ENCODE measurements at places on chromosomes 7 and 10.
A peak's percentile ranks its signal among the peaks of the same experiment; 100 is the strongest.

DNA sequence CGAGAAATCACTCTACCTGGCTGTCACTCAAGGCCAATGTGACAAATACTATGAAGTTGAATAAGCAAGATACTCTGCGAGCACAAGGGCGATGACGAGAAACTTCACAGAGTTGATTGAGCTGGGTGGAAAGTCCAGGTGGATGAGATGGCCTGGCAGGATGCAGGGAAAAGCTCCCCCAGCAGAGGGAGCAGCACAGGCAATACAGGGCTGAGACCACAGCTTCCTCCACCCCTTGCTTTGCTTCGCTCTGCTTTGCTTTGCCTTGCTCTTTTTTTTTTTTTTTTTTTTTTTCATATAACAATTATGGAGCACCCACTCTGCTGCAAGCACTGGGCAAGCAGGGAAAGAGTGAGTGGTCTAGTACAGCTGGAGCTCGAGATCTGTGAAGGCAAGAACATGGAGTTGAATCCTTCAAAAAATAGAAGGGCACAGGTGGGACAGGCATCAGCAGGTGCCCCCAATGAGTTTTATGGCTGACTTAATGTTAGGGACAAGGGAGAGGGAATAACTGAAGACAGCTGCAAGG, 88.3 kb downstream of the CABCOCO1 start:
- peak; percentile 44 for DNase-seq

GRCh38 chr7:75711656-75712514, 26.9 kb downstream of the HIP1 start:
- DNase-seq, result no peak

- DNase-seq, result no peak
Observed at GRCh38 chr10:100019787-100020141, 10.0 kb upstream of the DNMBP start.

GRCh38 chr7:84610390-84610789, 415.8 kb upstream of the SEMA3A start:
- no peak for DNase-seq

DNA sequence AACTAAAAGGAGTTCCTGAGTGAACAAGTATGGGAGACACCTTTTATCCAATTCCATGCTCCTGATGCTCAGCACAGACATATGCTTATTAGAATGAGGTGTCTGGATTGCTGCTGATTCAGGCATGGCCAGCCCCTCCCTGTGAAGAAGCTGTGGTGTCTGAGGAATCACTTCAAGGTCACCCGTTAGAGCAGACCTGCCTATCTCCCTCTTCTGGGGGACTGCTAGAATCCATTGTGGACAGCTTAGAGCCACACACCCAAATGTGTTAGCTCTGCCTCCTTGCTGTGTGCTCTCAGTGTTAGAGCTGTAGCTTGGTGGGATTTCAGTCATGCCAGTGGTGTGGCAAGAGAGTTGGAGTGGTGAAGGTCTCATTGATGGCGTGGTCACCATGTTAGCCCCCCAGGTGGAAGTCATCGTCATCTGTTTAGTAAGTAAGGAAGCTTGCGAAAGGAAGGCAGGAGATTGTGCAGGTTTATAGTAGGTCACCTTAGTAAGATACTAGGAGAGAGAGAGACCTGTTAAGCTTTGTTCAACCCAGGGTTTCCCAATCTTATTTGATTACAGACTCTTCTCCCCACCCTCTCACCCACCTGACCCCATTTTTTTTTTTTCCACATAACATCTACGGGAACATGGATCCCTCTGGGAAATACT, 12.8 kb downstream of the PRXL2A start:
- DNase-seq, result no peak

DNA sequence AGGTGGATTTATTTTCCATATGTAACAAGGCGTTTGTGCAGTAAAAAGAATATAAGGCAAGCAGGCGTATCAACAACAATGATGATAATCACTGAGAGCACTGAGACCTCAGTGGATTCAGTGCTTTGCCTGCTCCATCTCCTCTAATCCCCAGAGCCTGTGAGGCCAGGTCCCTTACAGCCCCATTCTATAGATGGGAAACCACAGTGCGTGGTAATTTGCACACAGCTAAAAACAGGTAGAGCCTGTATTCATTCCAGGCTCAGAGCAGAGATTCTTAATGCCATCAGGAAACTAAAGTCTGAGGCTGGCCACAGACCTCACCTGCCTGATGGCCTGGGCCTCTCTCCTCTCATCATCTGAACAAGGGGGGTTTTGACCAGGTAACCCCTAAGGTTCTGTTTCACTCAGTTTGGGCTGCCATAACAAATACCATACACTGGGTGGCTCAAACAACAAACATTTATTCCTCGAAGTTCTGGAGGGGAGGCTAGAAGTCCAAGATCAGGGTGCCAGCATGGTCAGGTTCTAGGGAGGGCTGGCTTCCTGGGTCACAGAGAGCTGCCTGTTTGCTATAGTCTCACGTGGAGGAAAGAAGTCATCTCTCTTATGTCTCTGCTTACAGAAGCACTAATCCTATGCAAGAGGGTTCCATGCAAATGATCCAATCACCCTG, 10.3 kb upstream of the RASSF4 start:
- no peak for DNase-seq

DNA sequence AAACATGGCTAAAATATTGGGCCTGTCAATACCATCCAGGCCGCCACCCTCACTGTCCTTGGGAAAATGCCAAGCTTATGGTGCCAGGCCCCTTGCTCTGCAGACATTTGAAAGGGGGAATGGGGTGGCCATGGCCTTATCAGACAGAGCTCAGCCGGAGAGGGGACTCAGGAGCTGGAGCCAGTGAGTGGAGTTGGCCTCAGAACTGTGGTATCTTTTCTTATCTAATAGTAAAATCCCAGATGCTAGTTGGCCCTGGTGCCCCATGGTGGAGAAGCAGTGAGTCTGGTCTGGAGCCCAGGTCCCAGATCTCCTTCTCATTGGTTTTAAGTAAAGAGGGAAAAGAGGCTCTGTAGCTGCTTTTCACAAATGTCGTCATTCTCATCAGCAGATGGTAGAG, 49.6 kb upstream of the SORCS3 start:
- DNase-seq, result no peak

- no peak for DNase-seq
Observed at GRCh38 chr10:3765146-3765545, 19.9 kb downstream of the KLF6 start.

GRCh38 chr7:9645756-9646155, 1212.3 kb downstream of the NXPH1 start:
- no peak for DNase-seq

- no peak for DNase-seq
Observed at GRCh38 chr10:70954381-70955176, 66.2 kb upstream of the PCBD1 start.

DNA sequence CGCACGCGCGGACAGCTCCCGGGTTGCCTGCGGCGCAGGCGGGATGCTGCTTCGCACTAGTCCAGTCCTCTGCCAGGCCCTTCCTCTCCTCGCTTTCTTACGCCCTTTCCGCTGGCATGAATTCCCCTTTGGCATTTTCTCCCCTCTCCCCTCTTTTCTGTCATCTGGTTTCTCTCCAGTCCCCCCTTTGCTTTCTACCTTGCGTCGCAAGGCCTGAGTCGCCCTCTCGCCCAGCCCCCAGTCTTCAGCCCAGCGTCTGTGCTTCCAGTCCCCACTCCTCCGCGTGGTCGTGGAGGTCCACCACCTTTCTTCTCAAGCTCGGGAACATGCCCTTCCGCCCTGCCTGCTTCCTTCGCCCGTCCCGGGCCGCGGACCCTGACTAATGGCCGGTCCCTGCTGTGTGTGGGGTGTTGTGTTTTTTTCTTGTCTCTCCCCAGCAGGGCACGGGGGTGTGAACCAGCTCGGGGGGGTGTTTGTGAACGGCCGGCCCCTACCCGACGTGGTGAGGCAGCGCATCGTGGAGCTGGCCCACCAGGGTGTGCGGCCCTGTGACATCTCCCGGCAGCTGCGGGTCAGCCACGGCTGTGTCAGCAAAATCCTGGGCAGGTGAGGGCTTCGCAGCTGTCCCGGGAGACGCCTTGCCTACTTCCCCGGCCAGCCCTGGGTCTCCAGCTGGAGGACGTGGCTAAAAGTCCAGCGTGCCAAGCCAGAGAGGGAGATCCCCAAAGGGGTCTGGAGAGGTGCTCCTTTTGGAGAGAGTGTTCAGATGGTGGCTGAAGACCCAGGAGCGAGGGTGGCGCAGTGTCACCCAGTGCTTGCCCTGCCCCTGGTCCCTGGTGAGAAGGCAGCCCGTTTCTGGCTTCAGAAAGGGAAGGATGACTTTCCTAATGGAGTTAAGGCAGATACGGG, 4.2 kb downstream of the PAX2 start:
- no peak for DNase-seq

DNA sequence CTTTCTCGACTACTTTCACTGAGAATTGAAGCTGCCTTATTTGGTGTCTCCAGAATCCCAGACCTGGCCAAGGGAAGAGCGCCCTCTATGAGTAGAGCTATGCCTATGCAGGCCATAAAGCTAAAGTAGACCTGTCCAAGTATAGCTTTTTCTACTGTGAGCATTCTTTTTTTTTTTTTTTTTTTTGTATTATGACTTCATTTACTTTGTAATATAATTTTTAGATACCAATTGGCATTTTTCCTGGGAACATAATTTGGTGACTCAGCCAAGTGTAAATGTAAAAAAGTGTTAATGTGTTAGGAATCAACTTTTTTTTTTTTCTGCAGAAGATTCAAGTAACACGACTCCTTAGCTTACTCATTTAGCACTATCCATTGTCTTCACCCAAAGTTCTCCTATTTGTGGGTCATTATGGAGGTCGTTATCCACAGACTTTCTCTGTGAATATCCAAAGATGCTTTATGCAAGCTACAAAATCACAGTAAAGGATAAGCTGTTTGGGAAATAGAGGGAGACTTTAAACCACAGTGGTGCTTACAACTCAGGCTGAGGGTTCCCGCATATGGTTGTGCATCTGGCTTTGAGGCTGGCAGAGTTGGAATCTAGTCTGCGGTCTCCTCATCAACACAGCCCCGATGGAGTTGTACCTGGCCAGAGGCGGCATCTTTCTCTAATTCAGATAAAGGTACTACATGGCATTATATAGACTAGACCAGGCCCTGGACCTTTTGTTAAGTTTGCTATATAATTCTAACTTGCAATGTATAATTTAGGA, 1040.2 kb upstream of the SORCS1 start:
- peak; percentile 6 for DNase-seq

DNA sequence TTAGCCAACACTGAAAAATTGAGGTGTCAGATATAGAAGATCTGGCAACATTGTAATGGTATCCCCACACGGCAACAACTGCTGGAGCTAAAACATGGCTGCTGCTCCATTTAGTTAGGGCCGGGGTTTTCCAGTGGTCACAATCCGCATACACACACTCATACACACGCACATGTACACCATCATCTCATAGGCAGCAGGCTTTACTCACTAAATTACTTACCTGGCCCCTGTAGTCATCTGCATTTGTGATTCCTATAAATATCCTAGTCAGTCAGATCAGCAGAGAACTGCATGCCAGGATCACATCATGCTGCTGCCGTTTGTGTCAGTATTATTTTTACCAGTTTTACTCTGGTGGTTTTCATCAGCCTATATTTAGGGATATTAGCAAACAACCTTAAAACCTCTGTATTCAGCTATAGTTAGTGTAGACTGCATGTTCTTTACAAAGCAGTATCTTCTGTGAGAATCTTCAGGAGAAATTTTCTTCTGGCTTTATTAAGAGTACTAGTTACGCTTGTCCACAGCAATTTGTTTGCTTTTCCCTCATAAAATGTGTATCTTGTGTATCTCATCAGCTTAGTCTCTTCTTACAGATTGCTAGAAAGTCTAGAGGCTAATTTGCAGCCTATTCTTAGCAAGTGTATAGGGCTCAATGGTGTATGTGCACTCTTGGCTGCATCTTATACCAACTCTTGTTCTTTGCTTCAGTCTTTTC, 38.3 kb upstream of the PTPN12 start:
- DNase-seq, result no peak

DNA sequence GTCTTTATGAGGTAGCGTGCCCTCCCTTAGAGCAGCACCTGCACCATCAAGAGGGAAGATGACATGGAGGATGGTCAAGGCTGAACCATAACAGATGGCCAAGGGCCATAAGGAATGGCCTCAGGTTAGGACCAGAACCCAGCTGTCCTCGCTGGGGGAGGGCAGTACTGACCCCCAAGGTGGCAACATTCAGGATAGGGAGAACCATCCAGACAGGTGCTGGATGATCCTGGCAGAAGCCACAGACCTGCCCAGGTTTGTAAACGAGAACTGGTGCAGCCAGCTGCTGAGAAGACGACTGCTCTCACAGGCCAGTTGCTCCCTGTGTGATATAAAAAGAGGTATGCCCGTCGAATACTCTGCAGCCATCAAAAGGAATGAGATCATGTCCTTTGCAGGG, 320.4 kb downstream of the GLRX3 start:
- no peak for DNase-seq

- no peak for DNase-seq
Observed at GRCh38 chr7:158420591-158421340, 166.9 kb downstream of the PTPRN2 start.

GRCh38 chr10:35781643-35782035, 139.5 kb upstream of the FZD8 start:
- DNase-seq, result no peak

GRCh38 chr7:112023786-112024185, 182.4 kb downstream of the DOCK4 start:
- DNase-seq, result no peak

DNA sequence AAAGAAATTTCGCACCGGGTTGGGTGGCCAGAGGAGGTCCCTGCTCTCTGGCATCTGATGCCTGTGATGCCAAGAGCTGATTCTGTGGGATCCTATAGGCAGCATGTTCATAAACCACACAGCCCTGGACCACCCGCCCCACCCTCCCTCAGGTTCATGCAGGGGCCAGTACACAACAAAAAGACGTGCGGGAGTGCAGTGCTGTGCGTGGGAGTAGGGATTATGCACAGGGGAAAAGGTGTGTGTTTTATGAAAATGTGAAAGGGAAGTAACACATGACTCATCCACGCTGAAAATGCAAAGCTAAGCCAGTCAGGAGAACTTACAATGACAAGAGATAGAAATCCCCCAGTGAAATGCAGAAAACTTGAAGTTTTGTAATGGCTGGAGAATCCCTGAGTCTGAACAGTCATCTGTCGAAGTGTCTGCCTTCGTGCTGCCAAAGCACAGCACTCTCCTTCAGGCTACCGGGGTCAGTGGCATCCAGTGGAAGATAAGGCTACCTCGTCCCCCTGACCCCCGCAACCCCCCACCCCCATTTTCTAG, 1.1 kb downstream of the KIAA1217 start:
- peak; percentile 61 for DNase-seq

DNA sequence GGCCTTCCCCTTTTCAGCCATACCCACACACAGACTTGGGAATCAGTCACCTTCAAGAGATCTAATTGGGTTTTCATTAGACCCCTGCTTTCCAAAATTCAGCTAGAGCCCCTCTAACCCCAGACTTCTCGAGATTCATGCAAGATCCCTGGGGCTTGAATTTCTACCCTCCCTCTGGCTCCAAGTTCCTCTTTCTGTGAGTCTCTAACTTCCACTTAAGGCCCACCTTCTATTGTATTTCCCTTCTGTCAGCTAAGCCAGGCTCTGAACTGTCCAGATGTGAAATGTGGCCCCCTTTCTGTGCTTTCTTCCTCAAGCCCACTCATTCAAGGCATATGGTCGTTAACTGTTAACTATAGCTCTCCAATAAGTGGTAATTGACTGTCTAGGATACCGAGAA, 132.2 kb downstream of the ZNF365 start:
- no peak for DNase-seq
